Left ventricle myocardium inferior (tissue), 1 donor: ENCODE measurements at places on chromosomes 12 and 14.
A peak's percentile ranks its signal among the peaks of the same experiment; 100 is the strongest.

GRCh38 chr12:64468966-64469365 lies 17.0 kb downstream of the TBK1 start:
- peak overlapping the region; percentile 36 for H3K27ac ChIP-seq
- peaks cover 27% of the 10 kb centered on the region for H3K4me1 ChIP-seq
- DNase-seq: no peak

DNA sequence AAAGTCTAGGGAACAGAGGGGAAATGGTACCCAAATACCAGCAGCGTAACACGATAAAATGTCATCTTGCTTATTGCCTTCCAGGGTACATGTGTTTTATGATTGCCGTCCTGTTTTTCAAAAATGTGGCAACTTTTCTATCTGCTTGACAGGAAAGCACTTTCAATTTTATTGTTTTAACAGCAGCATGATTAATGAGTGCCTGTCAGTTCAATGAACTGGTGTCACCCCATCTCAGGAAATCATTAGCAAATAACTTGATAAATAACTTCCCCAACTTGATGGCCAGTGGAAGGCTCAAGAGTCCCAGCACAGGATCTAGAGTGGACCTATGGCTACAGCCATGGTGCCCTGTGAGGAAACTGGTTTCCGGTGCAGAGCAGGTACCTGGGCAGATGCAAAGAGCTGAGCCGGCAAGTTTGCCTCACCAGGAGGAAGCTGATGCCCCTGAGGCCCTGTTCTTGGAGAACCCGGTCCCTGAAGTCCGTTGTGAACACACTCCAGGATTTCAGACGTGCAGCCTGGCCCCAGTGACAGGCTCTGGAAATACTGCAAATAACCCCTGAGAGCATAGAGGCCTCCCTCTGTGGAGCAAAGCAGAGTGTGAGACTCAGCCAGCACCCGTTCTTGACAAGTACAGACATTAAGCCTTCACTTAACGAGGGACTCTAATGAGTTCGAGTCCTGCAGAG lies 173.5 kb upstream of the SFSWAP start:
- H3K27ac ChIP-seq: no peak overlapping the region
- H3K4me3 ChIP-seq: no peak overlapping the region
- peaks cover 70% of the 10 kb centered on the region for H3K27me3 ChIP-seq
- H3K4me1 ChIP-seq: no peaks in the 10 kb centered on the region

- H3K27me3 ChIP-seq: peaks cover 21% of the 10 kb centered on the region
- no peak for DNase-seq
- H3K27ac ChIP-seq: no peak overlapping the region
- no peaks in the 10 kb centered on the region for H3K4me1 ChIP-seq
- H3K4me3 ChIP-seq: no peak overlapping the region
- no peaks in the 10 kb centered on the region for H3K36me3 ChIP-seq
Observed at GRCh38 chr12:116498471-116498870, 60.7 kb upstream of the MAP1LC3B2 start.

- no peak overlapping the region for H3K4me3 ChIP-seq
- peaks cover 100% of the 10 kb centered on the region for H3K27me3 ChIP-seq
- H3K27ac ChIP-seq: no peak overlapping the region
- peaks cover 9% of the 10 kb centered on the region for H3K4me1 ChIP-seq
Observed at GRCh38 chr14:101073598-101073965, 170.1 kb upstream of the RTL1 start.

- no peak overlapping the region for H3K27ac ChIP-seq
- H3K4me1 ChIP-seq: peaks cover 3% of the 10 kb centered on the region
- H3K27me3 ChIP-seq: no peaks in the 10 kb centered on the region
- no peak for DNase-seq
- H3K36me3 ChIP-seq: no peaks in the 10 kb centered on the region
- no peak overlapping the region for H3K4me3 ChIP-seq
Observed at GRCh38 chr12:25433024-25433423, 120.1 kb downstream of the LMNTD1 start.

GRCh38 chr12:92107094-92107493 lies 38.6 kb downstream of the BTG1 start:
- DNase-seq: no peak
- no peaks in the 10 kb centered on the region for H3K36me3 ChIP-seq

GRCh38 chr12:3598896-3599860 lies 108.2 kb downstream of the PRMT8 start:
- H3K36me3 ChIP-seq: no peaks in the 10 kb centered on the region
- no peak for DNase-seq
- H3K27me3 ChIP-seq: peaks cover 20% of the 10 kb centered on the region
- no peak overlapping the region for H3K4me3 ChIP-seq
- H3K4me1 ChIP-seq: peaks cover 44% of the 10 kb centered on the region

GRCh38 chr14:47935332-47935731 lies 259.9 kb upstream of the MDGA2 start:
- no peak overlapping the region for H3K4me3 ChIP-seq
- H3K36me3 ChIP-seq: no peaks in the 10 kb centered on the region
- no peak for DNase-seq

GRCh38 chr12:64621257-64621942 lies 11.1 kb downstream of the RASSF3 start:
- H3K4me1 ChIP-seq: peaks cover 70% of the 10 kb centered on the region
- no peaks in the 10 kb centered on the region for H3K36me3 ChIP-seq
- no peaks in the 10 kb centered on the region for H3K27me3 ChIP-seq
- H3K27ac ChIP-seq: peak overlapping the region; percentile 23

DNA sequence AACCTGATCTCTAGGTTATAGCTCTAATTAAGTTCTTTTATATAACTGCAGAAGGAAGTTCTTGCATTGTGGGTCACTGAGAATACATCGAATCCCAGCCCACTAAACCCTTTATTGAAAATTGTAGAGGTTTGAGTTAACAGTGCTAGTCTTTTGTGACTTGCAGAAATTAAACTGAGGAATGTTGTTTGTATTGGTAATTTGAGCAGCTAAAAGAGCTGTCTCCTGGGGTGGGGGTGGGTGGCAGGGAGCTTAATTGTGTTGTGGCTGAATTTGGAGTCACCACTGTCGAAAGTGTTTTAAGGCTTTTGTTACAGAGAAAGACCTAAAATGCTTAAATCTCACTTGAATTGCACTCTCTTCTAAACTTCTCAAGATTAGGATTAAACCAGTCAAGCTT lies 3.2 kb upstream of the COX8C start:
- no peaks in the 10 kb centered on the region for H3K27me3 ChIP-seq
- DNase-seq: no peak
- H3K36me3 ChIP-seq: no peaks in the 10 kb centered on the region
- no peak overlapping the region for H3K27ac ChIP-seq
- H3K4me1 ChIP-seq: no peaks in the 10 kb centered on the region

DNA sequence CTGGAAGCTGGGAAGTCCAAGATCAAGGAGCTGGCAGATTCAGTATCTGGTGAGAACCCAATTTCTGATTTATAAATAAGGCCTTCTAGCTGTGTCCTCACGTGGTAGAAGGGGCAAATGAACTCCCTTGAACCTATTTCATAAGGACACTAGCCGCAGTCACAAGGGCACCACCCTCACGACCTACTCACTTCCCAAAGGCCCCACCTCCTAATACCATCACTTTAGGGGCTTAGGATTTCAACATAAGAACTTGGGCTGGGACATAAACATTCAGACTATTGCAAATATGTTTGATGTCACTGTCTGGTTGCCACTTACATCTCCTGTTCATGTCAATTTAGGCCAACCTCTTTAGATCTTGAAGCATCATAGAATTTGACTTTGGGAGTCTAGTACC lies 10.8 kb upstream of the CNIH1 start:
- no peak overlapping the region for H3K4me3 ChIP-seq
- no peaks in the 10 kb centered on the region for H3K4me1 ChIP-seq
- no peaks in the 10 kb centered on the region for H3K36me3 ChIP-seq
- H3K27me3 ChIP-seq: no peaks in the 10 kb centered on the region
- H3K27ac ChIP-seq: no peak overlapping the region

GRCh38 chr12:53975479-53976152 lies 862 bp upstream of the HOTAIR start:
- no peak overlapping the region for H3K4me3 ChIP-seq
- peaks cover 27% of the 10 kb centered on the region for H3K4me1 ChIP-seq
- no peak overlapping the region for H3K27ac ChIP-seq
- no peak for DNase-seq

DNA sequence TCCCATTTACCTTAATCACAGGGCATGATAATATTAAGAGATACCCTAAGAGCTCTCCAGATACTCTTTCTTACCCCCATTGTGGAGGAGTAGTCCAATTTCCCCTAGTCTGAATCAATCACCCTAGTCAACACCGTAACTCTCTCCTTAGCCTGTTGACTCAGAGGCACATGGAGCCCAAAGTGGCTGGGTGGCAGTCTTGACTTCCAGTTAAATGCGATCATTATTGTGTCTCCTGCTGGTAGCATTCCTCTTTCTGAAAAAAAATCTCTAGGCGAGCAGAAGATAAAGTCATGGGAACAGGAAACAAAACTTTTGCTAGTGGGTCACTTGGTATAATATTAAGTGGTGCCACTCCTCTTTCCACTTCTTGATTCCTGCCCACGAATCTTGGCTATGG lies 46.4 kb downstream of the EMP1 start:
- peaks cover 17% of the 10 kb centered on the region for H3K27me3 ChIP-seq
- H3K36me3 ChIP-seq: no peaks in the 10 kb centered on the region
- DNase-seq: no peak
- H3K27ac ChIP-seq: no peak overlapping the region
- no peaks in the 10 kb centered on the region for H3K4me1 ChIP-seq

GRCh38 chr12:132542661-132543060 lies 52.7 kb downstream of the FBRSL1 start:
- DNase-seq: no peak
- H3K4me1 ChIP-seq: no peaks in the 10 kb centered on the region
- H3K27me3 ChIP-seq: no peaks in the 10 kb centered on the region
- H3K4me3 ChIP-seq: no peak overlapping the region
- H3K27ac ChIP-seq: no peak overlapping the region
- H3K36me3 ChIP-seq: peaks cover 13% of the 10 kb centered on the region

DNA sequence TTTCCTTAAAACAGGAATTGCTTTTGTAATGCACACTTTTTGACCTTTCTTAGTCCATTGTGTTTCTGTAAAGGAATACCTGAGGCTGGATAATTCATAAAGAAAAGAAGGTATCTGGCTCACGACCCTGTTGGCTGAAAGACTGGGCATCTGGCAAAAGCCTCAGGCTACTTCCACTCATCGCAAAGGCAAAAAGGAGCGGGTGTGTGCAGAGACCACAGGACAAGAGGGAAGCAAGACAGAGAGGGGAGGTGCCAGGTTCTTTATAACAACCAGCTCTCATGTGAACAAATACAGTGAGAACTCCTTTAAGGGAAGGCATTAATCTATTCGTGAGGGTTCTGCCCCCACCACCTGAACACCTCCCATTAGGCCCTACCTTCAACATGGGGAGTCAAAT lies 182.1 kb downstream of the C12orf50 start:
- no peaks in the 10 kb centered on the region for H3K36me3 ChIP-seq
- no peaks in the 10 kb centered on the region for H3K4me1 ChIP-seq
- H3K27me3 ChIP-seq: no peaks in the 10 kb centered on the region
- no peak overlapping the region for H3K27ac ChIP-seq
- no peak for DNase-seq

GRCh38 chr14:69845787-69846186 lies 33.4 kb upstream of the SMOC1 start:
- H3K4me3 ChIP-seq: no peak overlapping the region
- DNase-seq: no peak
- H3K27ac ChIP-seq: no peak overlapping the region

DNA sequence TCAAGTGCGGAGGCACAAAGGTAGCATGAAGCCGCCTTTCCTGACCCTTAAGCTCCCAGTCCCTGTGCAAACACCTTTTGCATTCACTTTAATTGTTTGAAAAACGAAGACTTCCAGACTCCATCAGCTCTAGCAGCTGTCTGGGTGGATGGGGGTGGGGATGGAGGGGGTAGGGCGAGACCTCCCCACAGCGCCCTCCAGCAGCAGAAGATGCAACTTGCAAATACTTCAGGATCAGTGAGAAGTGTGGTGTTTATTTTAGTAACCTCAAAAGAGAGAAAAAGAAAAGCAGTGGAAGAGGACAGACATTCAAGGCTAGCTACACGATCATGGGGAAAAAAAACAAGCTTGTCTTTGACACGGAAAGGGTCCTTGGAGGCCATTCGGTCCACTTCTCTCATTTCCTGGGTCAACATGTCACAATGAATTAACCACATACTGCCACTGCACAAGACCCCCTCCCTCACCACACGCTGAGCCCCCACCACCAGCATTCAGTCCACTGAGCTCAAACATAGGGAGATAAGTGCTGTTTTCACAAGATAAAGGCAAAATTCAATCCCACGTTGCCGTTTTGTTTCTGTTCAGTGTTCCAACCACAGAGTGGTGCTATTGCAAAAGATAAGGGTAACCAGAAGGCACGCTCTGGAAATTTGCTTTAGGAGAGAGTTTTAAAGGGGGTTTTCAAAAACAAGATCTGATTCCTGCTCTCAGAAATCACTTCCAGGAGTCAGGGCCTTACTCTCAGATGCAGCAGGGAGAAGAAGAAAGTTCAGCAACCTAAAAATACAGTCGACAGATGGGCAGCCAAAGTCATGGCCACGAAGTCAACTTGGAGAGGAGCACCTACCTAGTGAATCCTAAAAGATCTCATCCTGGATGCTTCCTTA lies 3.3 kb upstream of the NTF3 start:
- H3K4me3 ChIP-seq: no peak overlapping the region
- DNase-seq: no peak
- peaks cover 85% of the 10 kb centered on the region for H3K27me3 ChIP-seq
- H3K36me3 ChIP-seq: no peaks in the 10 kb centered on the region
- H3K27ac ChIP-seq: no peak overlapping the region
